ENCODE measurements at places on chromosomes 3 and 15. TPM values are rescaled to one million over a fixed set of nuclear protein-coding genes. Genes with fewer than 3 reads are reported as not detected.

Gene DAZL
- not detected for total RNA-seq

Gene POPDC2
- total RNA-seq = 13.9 TPM

Gene FBXW12
- total RNA-seq = 0.23 TPM

Gene LYSMD2
- 13.1 TPM for total RNA-seq

Gene CNTN4
- total RNA-seq = 15.3 TPM

Gene SI
- total RNA-seq = not detected

Gene RHCG
- total RNA-seq = 1.1 TPM

- DNase-seq = no peak
Measured at GRCh38 chr3:43268636-43269035, 17.7 kb upstream of the SNRK start.

DNA sequence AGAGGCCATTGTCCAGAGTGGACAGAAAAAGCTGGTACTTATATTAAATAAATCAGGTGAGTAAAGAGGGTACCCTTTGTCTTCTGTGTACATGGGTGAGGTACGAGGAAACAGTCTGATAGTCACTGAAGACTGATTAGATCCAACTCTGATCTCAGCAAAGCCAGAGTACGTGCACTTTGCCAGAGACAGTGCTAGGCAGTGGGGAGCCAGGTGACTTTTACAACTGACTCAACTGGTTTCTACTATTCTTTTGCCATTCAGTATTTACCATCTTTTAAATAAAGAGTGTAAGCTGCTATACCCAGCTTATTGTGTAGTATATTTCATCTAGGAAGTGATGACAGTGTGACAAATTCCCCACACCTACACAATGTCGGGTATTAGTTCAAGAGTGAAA, 3.3 kb downstream of the GNL3 start:
- no peak for DNase-seq

GRCh38 chr3:122416966-122417365, 1.1 kb upstream of the WDR5B start:
- DNase-seq = no peak

- DNase-seq = no peak
Measured at GRCh38 chr3:12042638-12043037, 38.5 kb downstream of the SYN2 start.

GRCh38 chr3:167840247-167840646, 104.7 kb downstream of the SERPINI1 start:
- DNase-seq = no peak

DNA sequence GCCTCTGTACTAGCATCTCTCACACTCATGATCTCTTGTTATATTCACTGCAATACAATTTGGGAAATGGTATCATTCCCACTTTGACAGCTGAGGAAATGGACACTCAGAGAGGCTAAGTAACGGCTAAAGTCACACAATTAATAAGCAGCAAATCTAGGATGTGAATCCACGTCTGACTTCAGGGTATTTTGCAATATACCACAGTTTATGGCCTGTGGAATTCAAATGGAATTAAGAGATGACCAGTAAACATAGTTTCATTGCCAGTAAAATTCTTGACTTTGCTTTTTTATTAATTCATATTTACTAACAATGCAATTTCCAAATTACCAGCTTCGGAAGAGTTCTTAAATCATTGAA, 61.1 kb downstream of the CCNL1 start:
- no peak for DNase-seq

DNA sequence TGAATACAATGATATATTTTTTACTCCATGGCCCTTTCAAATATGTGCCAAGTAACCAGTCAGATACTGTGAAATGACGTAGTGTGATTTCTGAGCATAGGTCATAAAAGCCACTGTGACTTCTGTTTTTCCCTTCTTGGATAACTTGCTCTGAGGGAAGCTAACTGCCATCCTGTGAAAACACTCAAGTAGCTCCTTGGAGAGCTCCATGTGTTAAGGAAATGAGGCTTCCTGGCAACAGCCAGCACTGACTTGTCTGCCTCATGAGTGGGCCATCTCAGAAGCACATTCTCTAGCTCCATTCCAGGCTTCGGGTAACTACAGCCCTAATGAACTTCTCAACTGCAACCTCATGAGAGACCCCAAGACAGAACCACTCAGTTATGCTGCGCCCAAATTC, 9.5 kb upstream of the CCDC80 start:
- DNase-seq = no peak

DNA sequence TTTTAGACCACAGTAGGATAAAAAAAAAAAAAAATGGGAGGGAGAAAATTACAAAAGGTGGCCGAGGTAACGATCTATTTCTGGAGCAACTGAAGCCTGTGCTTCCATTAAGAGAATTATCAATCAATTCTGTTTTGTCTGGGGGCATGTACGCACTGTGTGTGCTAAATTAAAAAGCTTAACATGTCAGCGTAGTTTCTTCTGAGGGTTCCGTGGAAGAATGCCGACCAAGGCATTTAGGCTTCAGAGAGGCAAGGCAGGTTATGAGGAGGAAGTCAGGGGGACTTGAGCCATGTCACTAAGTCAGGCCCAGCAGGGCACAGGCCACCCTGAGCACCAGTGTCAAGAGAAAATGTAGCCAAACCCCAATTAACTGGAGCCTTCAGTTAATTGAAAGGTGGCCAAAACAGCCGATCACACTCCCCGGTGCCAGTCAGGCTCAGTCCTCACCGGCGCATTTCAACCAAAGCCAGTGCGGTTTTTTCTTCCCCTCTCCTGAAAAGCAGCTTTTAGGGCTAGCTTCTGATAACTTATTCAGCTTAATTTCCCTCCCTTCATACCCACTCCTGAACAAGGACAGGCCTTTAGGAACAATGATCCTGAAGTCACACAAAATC, 113.9 kb downstream of the MEGF11 start:
- no peak for DNase-seq

GRCh38 chr3:154458560-154458959, 28.6 kb upstream of the GPR149 start:
- no peak for DNase-seq

- peak; percentile 62 for DNase-seq
Measured at GRCh38 chr3:57972531-57973111, 35.6 kb upstream of the FLNB start.

GRCh38 chr3:11622586-11623550, 20.8 kb downstream of the VGLL4 start:
- DNase-seq = no peak

- no peak for DNase-seq
Measured at GRCh38 chr15:35720019-35720418, 174.1 kb upstream of the DPH6 start.

DNA sequence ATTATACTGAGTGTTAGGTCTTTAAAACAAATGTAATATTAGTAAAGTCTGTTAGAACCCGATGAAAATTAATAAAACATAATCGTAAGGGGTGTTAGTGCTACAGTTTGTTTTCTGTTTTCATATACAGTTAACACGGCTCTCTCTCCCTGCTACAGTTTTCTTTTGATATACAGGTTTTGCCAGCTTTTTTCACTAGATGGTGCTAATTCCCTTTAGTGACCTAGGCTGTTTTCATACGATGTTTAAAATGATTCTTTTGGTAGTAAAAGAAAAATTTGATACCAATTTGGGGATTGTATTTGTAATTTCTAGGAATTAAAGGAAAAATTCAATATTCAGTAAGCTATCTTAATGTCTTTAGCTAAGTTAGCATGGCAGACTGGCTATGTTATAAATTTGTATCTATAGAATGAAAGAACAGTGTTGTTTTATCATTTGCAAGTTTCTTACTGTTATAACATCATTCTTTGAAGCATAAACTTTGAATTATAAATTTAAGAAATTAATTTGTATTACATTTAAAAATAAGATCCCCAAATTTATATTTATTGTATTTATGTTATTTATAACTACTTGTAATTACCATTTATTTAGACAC, 11.5 kb downstream of the APH1B start:
- no peak for DNase-seq

- DNase-seq = no peak
Measured at GRCh38 chr3:158086776-158087175, 19.4 kb downstream of the SHOX2 start.

- no peak for DNase-seq
Measured at GRCh38 chr3:52007291-52007690, 11.6 kb upstream of the RPL29 start.

DNA sequence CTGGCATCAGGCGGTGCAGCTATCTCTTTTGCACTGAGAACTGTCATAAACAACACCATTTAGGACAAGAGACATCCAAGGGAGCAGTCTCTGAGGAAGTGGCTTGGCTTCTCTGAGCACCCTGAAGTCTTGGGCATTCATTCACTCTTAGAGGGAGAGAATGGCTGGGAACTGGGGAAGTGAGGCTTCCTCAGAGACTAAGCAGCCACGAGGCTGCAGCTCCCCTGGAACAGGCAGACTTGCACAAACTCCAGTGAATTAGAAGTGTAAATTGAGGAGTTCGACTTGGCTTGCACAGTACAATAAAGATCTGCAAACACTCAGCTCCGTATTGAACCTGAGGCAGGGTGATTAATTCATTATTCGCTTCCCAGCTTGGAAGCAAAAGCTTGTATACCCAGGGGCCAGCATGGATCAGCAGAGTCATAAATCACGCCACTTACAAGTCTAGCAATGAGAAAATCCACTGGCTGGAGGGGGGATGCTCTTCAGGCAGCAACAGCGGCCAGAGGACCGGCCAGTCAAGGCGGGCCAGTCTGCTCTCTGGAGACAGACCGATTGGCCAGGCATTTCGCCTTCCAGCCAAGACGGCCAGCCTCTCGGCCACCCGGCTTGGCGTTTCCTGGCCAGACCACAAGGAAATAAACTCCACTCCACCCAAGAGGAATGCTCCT, 118.8 kb upstream of the ADPGK start:
- peak; percentile 63 for DNase-seq

Measured in ureter (tissue), 1 donor.